ENCODE measurements at places on chromosomes 6 and 20.

DNA sequence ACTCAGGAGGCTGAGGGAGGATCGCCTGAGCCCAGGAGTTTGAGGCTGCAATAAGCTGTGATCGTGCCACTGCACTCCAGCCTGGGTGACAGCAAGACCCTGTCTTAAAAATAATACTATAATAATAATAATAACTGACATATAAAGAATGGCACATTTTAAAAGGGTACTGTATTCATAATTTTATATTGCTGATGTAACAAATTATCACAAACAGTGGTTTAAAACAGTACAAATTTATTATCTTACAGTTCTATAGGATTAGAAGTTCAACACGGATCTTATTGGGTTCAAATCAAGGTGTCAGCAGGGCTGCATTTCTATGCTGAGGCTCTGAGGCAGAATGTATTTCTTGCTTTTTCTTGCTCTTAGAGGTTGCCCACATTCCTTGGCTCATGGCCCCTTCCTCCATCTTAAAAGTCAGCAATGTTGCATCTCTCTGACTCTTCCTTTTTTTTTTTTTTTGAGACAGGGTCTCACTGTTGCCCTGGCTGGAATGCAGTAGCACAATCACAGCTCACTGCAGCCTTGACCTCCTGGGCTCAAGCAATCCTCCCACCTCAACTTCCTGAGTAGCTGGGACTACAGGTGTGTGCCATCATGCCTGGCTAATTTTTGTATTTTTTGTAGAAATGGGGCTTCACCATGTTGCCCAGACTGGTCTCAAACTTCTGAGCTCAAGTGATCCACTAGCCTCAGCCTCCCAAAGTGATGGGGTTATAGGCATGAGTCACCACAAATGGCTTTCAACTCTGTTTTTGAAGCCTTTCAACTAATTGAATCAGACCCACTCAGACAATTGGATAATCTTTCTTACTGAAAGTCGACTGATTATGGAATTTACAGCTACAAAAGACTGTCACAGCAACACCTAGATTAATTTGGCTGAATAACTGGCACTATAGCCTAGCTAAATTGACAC, 22.8 kb upstream of the SRSF3 start:
- no peak for DNase-seq

- DNase-seq: no peak
These were observed 49.6 kb downstream of the ZMYND8 start for GRCh38 chr20:47306755-47307370.

DNA sequence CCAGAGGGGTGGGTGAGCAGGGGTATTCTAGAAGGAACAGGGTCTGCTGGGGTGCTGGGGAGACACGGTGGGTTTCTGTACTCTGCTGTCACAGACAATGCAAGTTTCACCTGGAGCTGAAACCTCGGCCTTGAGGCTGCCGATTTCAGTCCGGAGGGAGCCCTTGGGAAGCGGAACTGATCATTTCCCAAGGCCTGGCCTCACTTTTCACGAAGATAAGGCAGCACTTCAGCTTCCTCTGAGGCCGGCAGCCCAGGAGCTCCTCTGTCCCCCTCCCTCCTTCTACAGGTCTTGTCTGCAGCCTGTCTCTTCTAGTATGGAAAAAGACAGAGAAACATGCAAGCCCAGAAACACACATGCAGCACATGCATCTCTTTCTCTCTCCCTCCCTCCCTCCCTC, 242.1 kb downstream of the CDC5L start:
- DNase-seq: no peak

GRCh38 chr6:156279261-156279969, 497.8 kb upstream of the ARID1B start:
- no peak for DNase-seq

- peak; percentile 50 for DNase-seq
These were observed 56.6 kb downstream of the SYTL3 start for GRCh38 chr6:158706369-158706982.

GRCh38 chr6:121399966-121400365, 35.5 kb upstream of the GJA1 start:
- peak; percentile 91 for DNase-seq

DNA sequence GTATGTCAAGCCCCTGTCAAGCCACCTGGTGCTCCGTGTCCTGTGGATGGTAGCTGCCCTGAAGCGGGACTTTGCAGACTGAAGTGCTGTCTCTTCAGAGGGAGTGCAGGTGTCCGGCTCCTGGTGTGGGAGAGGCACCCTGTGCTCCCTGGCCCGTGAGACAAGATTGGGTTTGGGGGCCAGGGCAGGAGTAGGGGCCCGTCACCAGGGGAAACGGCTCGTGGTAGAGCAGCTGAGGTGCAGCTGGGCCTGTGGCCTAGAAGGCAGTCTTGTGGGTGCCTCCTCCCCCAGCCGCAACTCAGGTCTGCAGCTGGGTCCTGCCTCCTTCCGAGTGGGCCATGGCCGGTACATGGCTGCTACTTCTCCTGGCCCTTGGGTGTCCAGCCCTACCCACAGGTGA, at the start of gene PTCRA:
TSS of gene PTCRA (plus strand) at position 322 of the 400 bp plus-strand sequence. CDS start at position 339, 17 bp downstream.
- DNase-seq: no peak

DNA sequence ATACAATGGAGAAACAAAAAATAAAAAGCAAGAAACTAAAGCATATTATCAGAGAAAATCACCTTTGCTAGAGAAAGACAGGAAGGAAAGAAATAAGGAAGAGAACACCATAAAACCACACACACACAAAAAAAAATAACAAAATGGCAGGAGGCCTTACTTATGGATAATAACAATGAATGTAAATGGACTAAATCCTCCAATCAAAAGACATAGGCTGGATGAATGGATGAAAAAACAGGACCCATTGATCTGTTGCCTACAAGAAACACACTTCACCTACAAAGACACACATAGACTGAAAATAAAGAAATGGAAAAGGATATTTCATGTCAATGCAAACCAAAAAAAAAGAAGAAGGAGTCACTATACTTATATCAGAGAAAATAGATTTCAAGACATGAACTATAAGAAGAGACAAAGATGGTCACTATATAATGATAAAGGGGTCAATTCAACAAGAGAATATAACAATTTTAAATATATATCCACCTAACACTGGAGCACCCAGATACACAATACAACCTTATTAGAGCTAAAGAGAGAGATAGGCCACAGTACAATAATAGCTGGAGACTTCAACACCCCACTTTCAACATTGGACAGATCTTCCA, 693.6 kb downstream of the HACE1 start:
- DNase-seq: no peak

GRCh38 chr6:48429021-48429420, 318.0 kb upstream of the PTCHD4 start:
- no peak for DNase-seq

- no peak for DNase-seq
These were observed 59.7 kb downstream of the EYA4 start for GRCh38 chr6:133300896-133301295.

GRCh38 chr6:159450815-159451465, 242.1 kb downstream of the SOD2 start:
- DNase-seq: no peak

DNA sequence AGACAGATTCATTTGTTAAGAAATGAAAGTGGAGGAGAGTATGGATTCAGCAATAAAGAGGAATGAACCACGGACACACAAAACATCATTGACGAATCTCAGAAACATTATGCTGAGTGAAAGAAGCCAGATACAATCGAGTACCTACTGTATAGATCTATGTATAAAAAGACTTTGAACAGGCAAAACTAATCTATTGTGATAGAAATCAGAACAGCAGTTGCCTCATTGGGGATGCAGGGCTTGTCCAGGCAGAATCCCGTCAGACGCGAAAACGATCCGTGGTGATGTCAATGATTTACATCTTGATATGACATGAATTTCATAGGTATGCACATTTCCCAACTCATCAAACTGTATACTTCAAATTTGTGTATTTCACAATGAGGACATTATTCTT, 265.2 kb downstream of the CBLN4 start:
- no peak for DNase-seq

GRCh38 chr6:20117474-20117873, 94.8 kb downstream of the MBOAT1 start:
- no peak for DNase-seq

DNA sequence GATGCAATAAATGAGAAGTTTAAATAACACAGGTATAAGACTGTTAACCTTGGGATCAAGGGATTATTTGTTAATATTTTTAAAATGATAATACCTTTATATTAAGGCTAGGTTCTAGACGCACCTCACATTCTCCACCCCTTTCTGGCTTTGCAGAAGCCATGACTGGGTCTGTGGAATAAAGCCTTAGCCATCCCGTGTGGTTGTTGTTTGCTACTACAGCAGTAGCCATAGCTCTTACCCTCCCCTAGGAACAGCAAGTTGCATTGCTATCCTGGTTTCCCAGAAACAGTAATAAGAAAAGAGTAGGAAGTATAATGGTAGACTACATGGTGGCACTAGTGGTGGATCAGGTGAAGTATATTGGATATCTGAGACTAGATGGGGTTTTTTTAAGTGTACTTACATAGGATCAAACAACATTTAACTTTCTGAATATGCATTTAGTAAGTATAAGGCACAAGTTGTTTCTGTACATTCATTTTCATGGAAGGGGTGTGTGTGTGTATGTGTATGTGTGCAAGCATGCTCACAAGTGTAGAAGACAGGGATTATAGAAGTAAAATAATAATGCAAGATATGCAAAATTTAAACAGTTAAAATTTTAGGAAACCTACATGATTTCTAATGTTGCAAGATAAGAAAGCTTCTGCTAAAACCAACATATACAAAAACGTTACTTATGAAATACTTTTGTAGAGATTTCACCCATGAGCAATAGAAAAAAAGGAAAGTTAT, 384.2 kb downstream of the PRKN start:
- DNase-seq: no peak

Measured in small intestine (tissue), 16 donors.